Smooth muscle cell of the umbilical artery (primary cell): ENCODE measurements at places on chromosomes 7 and 10. TPM values are rescaled to one million over a fixed set of nuclear protein-coding genes. Genes with fewer than 3 reads are reported as not detected.

Gene EGR2
- 2.3 and 4.8 TPM in 2 replicates for total RNA-seq

Gene XRCC2
- 0.30 and 1.8 TPM in 2 replicates for total RNA-seq

Gene DOCK4
- total RNA-seq: 4.8 and 14.4 TPM in 2 replicates

Gene RSPH10B
- total RNA-seq: 0.89 TPM in 1 of 2 replicates, not detected in the other

Gene SCART1
- 1.5 and 2.7 TPM in 2 replicates for total RNA-seq

Gene IL2RA
- total RNA-seq: not detected in 2 replicates

Gene LRIT2
- not detected in 2 replicates for total RNA-seq

Gene ZPBP
- not detected in 2 replicates for total RNA-seq

Gene CPA4
- total RNA-seq: 113 and 524 TPM in 2 replicates

Gene SFMBT2
- total RNA-seq: under 0.01 and 0.14 TPM in 2 replicates

Gene VSTM2A
- not detected in 2 replicates for total RNA-seq

Gene ADAM12
- 360 and 389 TPM in 2 replicates for total RNA-seq
